ENCODE measurements at places on chromosomes 7 and 10.

DNA sequence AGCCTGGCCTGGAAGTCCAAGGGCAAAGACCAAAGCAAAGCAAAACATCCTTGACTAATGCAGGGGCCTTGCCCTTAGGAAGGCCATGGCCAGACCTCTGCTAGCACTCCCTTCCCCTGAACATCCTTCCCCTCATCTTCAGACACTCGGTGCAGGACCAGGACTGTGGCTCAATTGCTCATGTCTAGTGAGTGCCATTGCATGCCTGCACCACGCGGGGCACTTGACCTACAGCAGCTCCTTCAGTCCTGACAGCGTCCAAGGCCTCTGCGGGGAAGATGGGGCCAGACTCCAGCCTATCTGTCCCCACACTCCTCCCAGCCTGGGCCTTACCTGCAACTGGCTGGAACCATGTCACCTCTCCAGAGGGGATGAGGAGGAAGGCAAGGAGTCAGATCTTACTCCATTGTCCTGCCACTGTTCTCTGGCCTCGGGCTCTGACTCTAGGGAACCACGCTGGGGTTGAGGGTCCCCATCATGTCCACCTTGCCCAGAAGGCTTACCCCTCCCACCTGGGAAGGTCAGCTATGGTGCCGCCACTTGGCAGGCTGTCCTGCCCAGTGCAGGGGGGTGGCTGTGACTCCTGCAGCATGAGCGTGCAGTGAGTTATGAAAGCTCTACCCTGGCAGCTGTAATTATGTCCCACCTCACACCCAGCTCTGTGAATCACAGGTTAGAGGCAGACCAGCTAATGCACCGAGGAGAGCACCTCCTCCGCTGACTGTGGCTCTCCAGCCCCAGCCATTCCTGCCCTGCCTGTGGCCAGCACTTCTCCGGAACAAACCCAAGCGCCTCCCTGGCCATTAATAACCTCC is 16.1 kb downstream of the DRGX start:
- DNase-seq = no peak

DNA sequence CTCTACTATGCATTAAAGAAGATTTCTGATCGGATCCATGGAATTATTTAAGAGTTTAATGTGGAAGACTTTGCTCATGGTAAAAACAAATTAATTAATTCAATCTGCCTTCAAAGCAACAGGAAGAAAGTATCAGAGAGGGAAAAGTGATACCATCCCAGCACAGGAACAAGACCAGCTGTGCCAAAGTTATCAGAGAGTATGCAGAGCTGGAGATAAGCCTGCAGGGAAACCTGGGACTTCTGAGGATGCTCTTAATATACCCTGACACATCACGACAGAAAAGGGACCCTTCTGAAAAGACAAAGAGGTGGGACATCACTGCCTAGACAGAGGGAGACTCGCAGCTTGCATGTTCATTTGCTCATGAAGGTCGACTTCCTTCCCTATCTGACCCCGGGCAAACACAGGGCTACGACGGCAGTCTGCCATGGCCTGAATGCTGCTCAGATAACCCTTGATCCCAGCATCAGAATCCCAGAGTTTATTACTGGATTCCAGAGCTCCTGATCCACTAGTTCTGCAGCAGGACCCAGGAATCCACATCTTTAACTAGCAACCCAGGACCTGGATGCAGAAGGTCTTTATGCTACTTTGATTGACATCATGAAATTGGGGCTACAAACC is 29.5 kb downstream of the FAM171A1 start:
- DNase-seq = no peak

GRCh38 chr7:71657386-71657785 is 525.4 kb downstream of the GALNT17 start:
- no peak for DNase-seq

- no peak for DNase-seq
Observed at GRCh38 chr7:959271-959670, 4.8 kb upstream of the ADAP1 start.

GRCh38 chr7:32037650-32038198 is 32.5 kb downstream of the PDE1C start:
- no peak for DNase-seq

DNA sequence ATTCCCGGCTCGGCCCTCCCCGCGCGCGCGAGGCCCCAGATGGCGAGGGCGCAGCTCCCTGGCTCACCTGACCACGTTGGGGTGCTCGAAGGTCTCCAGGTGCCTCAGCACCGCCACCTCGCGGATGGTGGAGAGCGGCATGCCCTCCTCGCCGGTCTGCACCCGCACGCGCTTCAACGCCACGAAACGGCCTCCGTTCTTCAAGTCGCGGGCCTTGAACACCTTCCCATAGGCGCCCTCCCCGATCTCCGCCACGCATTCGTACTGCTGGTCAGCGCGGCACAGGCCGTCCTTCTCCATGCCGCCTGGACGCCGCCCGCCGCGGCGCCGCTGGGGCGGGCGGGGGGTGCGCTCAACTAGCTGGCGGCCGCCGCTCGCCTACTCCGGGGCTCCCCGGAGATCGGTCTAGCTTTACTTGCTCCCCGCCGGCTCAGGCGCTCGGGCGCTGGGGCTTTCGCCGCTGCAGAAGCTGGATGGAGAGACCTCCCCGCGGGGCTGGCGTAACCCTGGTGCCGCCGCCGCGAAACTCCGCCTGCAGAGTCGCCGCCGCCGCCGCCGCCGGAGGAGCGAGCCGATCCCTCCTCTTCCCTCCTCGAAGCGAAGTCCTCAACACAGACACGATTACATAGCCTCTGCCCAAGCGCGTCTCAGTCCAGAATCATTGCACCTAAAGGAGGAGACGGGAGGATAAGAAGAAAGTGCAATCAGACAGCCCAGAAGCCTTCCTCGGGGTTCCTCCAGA is 3.2 kb downstream of the CDK6 start:
- peak; percentile 67 for DNase-seq

DNA sequence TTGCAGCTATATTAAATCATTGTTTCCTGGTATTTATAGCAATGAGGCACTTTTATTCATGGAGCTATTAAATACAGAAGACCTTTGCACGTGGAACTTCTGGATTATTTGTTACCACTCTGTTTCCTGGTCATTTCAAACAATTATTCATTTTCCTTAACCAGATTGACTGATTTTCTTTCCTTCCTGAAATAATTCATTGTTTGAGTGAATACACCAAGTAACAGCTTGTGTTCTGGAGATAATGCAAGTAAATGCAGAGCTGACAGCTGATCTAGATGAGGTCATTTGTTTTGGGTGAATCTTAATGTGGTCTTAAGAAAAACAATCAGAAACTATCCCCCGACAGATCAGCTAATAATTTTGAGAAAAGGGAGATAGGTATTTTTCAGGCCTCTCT is 497.7 kb downstream of the KIF20B start:
- DNase-seq = no peak

GRCh38 chr7:139680676-139681462 is 96.9 kb downstream of the HIPK2 start:
- no peak for DNase-seq

DNA sequence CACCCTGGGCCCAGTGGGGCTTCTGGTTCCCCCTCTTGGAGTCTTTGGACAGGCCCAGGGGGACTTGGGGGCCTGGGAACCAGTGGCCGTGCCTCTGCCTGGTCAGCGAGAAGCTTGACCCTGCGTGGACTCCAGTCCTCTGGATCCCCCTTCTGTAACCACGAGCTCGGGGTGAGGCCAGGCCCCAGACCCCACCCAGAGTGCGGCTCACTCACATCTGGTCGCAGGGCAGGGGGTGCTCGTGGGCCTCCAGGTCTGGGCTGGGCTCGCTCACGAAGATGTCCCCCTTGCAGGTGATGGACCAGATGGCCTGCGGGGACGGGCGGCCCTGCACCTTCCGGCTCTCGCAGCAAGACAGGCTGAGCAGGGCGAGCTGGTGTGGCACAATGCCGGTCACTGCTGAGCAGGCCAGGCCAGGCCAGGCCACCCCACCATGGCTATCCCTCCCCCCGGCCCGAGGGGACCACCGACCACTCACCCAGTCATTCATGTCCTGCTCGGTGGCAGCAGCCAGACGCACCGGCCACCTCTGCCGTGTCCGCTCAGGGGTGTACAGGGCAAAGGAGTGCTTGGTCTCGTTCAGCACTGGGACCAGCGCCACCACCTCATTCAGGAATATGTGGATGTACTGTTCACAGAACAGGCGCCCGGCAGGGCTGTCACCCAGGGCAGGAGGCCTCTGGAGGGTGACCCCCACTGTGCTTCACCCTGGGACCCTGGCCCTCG is 19.7 kb downstream of the BHLHA15 start:
- no peak for DNase-seq
